ENCODE measurements at places on chromosomes 7 and 10. TPM values are rescaled to one million over a fixed set of nuclear protein-coding genes. Genes with fewer than 3 reads are reported as not detected.

DNA sequence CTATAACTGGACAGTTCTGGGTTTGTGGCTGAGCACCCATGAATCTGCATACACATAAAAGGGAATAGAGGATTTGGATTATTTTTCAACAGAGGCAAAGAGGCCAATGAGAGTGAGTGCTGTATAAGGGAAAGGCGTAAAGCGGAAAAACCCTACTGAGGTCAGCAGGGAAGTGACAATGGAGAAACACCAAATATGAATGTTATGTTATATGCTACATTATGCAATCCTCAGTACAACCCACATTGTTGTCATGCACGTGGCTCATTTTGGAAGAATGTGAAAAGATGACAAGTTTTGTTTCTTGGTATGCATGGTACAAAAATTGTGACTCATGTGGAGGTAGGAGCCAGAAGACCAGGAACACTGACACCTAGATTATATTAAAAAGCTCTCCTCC is 113.6 kb upstream of the AMPH start:
- no peak for DNase-seq

DNA sequence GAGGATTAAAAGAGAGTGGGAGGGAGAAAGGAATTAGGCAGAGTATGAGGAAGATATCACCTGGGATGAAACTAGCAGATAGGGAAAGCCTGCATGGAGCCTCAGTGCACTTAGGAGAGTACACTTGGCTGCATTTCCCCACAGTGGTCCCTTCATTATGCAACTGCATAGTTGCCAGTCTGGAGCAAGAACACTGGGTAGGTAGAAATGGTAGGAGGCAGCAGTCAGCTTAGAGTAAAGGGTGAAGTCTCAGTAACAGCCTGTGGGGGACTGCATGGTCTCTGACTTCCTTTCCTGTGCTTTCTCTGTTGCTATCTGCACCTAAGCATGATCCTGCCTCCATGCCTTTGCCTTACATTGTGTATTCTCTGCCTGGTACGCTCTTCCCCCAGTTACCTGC is 14.0 kb upstream of the PCGF5 start:
- DNase-seq = no peak

DNA sequence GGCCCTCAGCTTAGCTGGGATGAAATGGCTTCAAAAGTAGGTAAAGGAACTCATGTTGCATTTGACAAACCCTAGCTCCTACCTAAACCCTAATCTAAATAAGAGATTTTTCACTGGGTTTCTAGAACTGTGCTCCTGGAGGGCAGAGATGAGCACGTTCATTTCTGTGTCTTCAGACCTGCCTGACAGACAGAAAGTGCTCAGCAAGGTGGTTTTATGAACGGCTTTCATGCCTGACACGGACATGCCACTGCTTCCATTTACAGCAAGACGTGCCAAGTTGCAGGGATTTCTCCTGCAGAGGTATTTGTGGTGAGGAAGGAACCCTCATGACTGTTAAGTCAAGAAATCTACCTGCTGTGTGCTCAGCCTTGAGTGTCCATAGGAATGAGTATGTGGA is 83.5 kb upstream of the KMT2C start:
- no peak for DNase-seq

GRCh38 chr10:16653224-16653623 is 131.5 kb upstream of the C1QL3 start:
- DNase-seq = no peak

DNA sequence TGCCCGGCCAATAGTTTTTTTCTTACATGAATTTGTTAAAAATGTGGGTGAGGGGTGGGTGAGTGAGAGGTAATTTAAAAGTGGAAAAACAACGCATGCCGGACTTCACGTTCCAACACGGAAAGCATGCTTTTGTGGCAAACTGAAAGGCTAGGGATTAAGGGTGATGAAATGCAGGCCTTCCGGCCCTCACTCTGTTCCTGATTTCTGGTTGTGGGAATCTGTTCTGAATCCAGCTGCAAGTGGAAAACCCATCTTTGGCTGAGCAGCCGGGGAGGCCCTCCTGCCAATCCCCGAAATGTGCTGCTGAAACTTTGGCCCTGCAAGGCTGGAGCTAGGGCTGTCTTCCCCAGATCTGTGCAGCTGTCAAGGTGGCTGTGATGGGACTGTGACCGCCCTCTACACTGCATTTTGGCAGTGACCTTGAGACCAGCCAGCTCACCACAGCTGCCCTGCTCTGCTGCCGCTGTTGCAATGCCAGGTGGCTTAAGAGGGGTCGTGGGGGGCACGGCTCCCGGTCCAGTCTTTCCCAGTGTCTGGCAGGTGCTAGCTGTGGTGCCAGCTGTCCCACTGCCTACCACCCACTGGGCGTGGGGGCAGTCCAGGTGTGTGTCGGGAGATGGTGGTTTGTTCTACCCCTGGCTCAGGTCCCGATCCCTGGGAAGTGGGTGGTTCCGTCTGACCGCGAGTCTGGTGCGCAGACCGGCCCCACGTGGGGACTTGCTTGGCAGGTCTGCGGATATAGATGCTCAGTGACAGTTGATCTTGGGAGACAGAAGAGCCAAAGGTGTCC is 39.0 kb downstream of the TET1 start:
- peak; percentile 59 for DNase-seq

DNA sequence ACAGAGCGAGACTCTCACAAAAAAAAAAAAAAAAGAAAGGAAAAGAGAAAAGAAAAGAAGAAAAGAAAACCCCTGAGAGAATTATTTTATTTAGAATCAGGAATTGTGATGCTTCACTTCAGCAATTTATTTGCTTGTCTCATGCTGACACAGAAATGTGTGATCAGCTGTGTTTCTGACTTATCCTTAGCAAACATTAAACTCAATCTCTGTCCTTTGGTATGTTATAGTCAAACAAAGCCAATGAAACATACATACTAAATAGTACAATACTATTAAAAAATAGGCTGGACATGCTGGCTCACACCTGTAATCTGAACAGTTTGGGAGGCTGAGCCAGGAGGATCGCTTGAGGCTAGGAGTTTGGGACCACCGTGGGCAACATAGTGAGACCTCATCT is 733.0 kb upstream of the FZD8 start:
- DNase-seq = no peak

GRCh38 chr10:59880971-59881510 is 25.3 kb downstream of the CCDC6 start:
- DNase-seq = no peak

DNA sequence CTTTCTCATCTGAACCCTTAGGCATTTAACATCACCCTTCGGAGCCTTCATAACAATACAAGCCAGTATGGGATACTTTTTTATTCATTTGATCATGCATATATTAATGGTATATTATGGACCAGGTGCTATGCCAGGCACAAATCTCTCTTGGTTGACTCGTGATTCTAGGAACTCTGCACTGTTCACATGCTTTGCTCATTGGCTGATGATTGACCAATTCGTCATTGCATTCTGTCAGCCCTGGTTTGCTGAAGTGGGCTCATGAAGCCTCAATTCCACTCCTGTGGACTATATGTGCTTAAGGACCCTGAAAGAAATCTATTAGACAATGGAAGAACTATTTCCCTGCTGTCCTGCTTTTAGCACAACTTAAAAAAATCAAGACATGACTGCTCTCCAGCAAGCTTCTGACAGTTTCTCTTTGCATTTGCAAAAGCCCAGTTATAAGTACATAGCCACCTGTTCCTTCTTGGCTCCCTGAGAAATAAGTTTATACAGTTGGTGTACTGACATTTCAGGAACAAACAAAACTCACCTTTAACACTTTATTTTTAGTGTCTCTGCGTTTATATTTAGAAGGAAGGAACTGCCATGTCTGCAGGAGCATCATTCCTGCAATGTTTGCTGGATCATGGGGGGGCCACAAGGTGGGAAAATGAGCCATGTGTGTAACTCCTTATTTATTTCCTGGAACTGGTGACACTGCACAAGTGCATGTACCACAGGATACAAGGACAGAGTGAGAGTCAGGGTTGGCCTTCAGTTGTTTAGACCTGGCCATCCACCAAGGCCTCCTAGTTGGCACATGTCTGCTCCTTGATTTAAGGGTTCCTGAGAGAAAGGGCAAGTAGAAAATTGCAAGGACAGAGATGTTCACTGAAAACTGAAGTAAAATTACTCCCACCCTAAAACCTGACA is 146.0 kb upstream of the NAMPT start:
- no peak for DNase-seq

GRCh38 chr10:132110713-132111112 is 45.0 kb downstream of the JAKMIP3 start:
- no peak for DNase-seq

DNA sequence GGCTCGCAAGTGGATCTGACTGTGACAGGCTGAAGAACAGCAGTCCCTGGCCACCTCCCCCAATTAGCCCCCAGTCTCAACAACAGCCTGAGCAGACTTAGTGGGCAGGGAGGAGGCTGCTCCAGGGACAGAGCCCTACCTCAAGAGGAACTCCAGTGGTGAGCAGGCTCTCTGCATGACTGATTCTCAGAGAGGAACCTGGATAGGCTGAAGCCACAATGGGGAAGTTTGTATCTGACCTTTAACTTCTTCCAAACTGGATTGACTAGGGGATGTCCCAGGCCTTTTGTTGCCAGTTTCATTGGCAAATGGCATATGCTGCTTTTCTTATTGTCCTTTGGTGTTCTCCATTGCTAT is 93.0 kb downstream of the ARHGAP22 start:
- no peak for DNase-seq

DNA sequence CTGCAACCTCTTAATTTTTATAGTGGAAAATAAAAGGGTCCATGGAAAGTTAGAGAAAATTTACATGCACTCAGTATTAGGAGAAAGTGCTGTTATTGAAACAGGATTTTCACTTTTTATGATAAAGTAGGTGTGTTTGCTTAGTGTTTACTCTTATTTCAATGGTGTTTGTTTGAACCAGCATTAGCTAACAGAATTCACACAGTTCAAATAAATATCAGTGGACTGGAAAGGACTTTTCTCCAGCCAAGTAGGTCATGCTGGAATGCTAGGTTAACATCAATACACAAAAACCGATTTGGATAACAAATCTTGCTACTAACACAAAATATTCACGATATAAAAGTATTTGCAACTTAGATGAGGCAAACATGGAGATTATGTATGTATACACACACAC is 49.4 kb upstream of the BET1 start:
- no peak for DNase-seq

- peak; percentile 92 for DNase-seq
Observed at GRCh38 chr10:122112625-122113160, 123.7 kb downstream of the TACC2 start.

- no peak for DNase-seq
Observed at GRCh38 chr7:139572704-139573385, 49.4 kb downstream of the CLEC2L start.

- no peak for DNase-seq
Observed at GRCh38 chr7:129373651-129374428, 60.4 kb upstream of the STRIP2 start.

DNA sequence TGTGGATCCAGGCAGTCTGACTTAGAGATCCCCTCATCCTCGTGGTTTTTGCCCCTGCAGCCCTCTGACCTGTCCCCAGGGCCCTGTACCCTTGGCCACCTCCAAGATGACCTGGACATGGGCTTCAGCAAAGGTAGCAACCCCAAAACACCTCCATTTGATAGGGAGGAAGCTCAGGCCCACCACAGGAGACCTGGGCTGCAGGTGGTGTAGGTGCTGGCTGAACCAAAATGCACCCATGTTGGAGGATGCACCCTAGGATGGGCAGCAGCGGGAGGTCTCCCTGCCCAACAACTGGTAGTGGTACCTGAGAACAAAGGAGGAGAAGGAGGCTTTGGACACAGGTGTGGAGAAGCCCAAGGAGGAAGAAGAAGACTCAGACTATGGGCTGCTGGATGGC is 188.7 kb downstream of the ZNF716 start:
- DNase-seq = no peak

- DNase-seq = no peak
Observed at GRCh38 chr7:26534649-26535482, 243.2 kb downstream of the SNX10 start.

- DNase-seq = peak; percentile 43
Observed at GRCh38 chr7:116075351-116076145, 45.0 kb upstream of the TFEC start.

DNA sequence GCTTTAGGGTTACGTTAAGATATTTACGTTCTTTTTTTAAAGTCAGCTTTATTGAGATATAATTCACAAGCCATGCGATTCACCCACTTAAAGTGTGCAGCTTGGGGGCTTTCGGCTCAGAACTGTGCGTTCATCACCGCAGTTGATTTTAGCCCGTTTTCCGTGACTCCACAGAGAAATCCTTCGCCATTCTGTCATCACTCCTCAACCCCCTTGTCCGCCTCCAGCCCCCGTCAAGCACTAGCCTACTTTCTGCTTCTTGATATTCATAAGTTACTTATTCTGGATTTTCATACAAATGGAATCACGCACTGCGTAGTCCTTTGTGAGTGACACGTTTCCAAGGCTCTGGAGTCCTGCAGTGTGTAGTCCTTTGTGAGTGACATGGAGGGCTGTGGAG is 20.4 kb downstream of the FAM20C start:
- DNase-seq = no peak

DNA sequence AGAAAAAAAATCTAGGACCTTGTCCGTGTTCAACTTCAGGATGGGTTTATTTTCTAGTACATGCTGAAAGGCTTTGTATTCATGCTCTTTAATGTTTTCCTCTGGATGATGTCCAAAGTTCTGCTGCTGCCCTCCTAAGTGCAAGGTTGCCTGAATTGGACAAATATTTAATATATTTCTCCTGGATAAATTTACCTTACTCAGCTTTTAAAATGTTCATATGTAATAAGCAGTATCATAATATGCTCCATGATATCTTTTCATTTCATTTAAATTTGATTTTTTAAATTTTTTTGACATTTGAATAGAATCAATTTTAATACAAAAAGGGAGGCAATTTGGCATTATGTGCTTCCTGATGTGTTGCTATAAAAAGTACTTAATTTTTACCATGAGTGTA is 95.9 kb upstream of the SLC25A13 start:
- no peak for DNase-seq

DNA sequence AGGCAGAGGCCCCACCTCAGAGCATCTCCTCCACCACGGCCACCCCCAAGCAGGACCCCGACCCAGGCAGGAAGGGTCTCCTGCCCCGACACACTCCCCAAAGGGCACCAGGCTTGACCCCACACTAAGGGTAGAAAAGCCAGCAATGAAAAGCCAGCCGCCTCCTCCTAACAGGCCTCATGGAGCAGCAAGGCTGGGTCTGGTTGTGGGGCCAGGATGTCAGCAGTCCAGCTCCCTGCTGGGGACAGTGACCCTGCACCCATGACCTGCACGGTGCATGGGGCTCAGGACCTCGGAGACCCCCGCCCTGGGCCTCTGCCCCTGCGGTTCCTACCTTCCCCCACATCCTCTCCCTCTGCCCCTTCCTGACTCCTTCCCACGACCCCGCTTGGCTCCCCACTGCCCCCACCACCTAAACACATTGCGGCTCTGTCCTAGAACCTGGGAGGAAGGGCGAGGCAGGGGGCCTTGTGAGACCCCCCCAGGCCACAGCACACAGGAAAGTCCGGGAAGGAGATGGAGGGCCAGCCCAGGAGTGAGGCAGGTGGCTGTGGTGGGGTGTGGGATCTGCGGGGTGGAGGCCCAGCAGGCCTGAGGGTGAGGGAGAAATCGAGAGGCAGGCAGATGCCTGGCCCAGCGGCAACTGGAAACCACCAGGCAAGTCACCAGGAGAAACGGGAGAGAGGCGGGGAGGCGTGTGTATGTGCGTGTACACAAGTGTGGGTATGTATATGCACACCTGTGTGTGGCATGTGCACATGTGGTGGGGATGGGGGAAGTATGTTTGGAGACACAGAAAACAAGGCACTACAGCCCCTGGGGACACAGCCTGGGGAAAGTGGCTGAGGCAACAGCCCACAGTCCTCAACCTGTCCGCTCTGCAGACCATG is 229.9 kb downstream of the MAD1L1 start:
- no peak for DNase-seq

- DNase-seq = no peak
Observed at GRCh38 chr10:117355072-117355471, 20.2 kb downstream of the PDZD8 start.

The TMEM196 gene
- total RNA-seq = not detected

The ODAD2 gene
- total RNA-seq = 6.8 TPM

The CHN2 gene
- 3.5 TPM for total RNA-seq

The PLEKHS1 gene
- 6.1 TPM for total RNA-seq

Measured in SJCRH30 (cell line).